SW480 (cell line): ENCODE measurements at places on chromosomes 3 and 15.

DNA sequence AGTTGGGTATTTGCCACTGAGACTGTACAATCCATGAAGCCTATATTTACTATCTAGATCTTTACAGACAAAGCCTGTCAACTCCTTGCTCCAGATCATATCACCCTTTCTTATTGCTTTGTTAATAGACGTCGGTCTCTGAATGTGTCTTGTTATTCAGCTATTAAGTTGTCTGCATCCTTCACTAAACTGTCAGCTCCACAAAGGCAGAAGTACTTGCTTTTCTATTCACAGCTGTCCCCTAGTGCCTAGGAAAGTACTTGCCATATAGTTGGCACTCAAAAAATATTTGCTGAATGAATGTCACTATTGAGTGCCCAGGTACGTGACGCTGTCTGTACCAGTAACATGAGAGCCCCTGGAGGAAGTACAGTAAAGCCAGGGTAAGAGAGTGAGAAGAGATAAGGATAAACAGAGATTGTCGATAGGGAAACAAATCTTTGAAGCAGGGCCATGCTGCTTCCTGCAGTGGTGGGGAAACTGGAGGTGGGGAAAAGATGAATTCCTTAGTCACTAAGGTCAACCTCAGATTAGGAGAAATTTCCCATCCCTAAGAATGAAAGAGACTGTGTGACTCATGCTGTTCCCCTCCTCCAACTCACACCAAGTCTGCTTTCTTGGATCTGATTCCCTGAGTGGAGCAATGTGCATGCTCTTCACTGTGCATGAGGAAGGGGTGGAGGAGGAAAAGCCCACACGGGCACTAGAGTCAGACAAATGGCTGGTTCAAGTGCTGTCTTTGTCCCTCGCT lies 36.3 kb downstream of the PRICKLE2 start:
- peak; percentile 57 for DNase-seq

- no peak for DNase-seq
These were observed 106.6 kb downstream of the APBA2 start for GRCh38 chr15:28992336-28992864.

DNA sequence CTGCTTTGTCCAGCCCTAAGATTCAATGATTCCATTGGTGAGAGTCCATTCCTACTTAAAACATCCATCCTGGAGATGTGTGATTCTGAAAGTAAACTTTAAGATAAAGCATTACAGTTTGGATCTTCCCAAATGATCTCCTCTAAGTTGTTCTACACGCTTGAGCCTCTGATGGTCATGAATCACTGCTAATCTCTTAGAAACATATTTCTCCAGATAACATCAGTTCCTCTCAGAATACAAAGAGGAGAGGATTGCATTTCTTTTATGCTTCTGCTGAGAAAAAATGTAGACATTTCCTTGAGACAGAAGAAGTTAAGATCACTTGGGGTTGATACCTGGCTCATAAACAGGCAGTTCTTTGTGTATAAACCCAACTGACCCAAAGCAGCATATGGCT lies 281.2 kb upstream of the DPH6 start:
- DNase-seq: no peak

DNA sequence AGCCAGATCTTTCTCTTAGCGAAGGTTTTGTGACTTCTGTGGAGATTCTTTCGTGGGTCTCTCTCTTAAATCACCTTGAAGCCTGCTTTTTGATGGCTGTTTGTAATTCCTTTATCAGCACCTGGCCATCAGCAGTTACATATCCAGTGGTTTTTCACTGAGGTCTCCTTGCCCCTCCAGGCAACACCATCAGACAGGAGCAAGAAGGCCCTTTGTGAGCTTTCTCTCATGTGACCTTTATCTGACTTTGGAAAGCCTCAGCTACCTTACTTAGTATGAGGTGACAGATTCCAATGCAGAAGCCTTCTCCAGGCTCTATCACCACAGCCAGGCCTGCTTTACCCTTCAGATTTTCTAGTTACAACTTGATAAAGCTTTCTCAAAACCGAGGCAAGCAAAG lies 30.0 kb upstream of the P3H2 start:
- no peak for DNase-seq

DNA sequence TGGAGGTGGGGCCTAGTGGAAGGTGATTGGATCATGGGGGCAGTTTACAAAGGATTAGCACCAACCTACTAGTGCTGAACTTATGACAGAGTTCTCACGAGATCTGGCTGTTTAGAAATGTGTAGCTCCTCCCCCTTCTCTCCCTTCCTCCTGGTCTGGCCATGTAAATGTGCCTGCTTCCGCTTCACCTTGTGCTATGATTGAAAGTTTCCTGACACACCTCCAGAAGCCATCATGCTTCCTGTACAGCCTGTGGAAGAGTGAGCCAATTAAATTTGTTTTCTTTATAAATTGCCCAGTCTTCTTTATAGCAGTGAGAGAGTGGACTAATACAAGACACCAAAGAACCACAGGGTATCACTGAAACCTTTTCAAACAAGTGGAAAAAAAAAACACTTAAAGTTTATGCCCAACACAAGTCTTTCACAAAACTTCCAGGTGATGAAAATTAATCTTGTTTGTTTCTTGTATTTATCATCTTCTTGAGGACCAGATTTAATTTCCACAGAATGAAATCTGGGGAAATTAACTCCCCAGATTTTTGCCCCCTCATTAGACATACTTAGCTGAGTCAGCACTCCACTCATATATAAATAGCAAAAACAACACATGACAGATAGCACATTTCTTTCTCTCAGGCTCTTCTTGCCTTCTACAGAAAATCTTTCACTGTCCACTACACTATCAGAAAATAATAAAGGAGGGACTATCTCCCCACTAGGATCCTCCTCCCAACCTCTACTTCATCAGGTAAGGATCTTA lies 847.2 kb downstream of the TUSC7 start:
- DNase-seq: no peak

DNA sequence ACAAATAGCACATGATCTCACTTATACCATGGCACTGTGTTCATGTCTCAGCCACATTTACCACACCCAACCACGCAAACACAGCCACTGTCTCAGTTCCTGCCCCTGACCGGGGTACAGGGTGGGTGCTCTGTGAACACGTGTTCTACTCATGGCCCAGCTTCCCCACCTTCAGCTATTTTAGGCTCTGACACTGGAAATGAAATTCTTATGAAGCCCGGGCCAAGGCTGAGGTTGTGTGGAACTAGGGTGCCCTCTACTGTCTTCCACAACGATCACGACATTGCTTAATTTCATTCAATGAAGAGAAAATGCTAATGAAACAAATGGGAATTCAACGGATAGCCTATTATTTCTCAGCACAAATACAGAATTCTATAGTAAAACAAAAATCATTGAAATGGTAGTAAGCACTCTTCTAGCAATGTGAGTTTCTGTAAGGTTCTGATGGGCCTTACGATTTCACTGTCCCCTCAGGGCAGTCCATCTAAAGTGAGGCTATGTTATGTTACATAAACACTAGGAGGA lies 2.1 kb upstream of the GABRA5 start:
- DNase-seq: peak; percentile 48

- no peak for DNase-seq
These were observed 62.5 kb downstream of the RPN1 start for GRCh38 chr3:128588147-128588546.

GRCh38 chr3:150538324-150539208 lies 7.7 kb downstream of the SERP1 start:
- no peak for DNase-seq

- DNase-seq: no peak
These were observed 177.6 kb downstream of the GHSR start for GRCh38 chr3:172270557-172271166.

- DNase-seq: no peak
These were observed 66.4 kb downstream of the DCUN1D1 start for GRCh38 chr3:182913889-182914288.

GRCh38 chr3:16720367-16720940 lies 115.2 kb upstream of the DAZL start:
- no peak for DNase-seq

- DNase-seq: no peak
These were observed 145.8 kb upstream of the UBE2E1 start for GRCh38 chr3:23659840-23660430.

DNA sequence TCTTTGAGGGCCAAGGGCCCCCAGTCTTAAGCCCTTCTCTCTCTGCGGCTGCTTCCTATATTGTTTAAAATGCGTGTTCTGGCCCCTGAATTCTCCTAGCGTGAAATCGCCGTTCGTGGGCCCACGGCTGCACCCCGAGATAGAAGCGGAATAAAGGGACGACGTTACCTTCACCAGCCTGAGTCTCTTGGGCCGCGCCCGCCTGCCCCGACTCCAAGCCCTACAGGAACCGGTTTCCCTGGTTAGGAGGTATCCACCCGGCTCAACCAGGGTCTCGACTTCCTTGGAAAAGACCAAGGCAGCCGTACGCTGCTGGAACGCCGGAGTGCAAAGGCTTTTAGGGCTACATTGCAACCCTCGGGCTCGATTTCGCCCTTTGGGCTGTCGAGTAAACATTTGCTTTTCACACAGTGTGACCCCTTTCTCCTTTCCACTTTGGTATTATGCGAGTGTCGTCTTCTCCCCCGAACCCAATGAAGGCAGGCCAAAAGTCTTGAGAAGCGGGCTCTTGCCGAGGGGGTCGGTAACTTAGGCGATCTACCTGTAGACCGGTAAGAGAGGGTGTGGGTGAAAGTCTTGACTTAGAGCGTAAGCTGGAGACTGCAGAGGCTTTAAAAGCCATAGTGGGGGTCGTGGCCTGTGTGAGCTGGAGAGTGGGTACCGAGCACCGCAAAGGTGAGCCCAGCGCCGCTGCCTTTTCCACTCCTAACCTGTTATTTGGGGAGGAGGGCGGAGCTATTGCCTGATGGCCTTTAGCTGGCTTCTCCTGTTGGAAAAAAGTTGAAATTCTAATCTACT lies 2.0 kb downstream of the TRIM71 start:
- DNase-seq: no peak

DNA sequence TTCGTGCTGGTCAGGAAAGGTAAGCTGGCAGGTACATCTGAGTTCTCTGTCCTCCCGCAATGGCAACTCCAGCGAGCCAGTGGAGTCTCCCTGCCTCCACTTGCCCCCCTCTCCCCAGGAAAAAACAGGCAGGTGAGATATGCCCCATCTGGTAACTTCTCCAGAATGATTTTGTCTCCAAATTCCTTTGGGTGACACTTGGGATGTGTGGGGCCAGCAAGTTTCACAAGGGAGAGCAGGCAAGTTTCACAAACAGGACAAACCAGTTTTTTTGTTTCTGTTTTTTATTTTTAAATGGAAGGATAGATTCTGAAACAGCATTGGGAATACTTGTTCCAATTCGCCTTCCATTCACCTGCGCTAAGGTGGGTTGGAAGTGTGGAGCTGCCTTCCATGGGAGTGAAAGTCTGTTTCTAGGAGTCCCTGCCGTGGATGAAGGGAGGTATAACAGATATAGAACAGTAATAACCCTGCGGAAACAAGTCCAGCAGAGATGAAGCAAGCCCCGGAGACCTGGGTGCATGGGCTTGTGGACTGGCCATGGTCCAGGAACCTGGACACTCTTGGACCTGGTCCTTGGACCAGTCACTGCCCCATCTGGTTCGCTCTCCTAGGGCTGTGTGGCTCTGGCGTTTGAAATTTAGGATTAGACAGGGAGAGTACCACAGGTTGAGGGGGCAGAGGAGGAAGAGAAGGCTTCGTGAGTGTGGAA lies 22.9 kb upstream of the KIF23 start:
- DNase-seq: no peak

GRCh38 chr3:31968369-31968926 lies 12.6 kb downstream of the OSBPL10 start:
- DNase-seq: peak; percentile 5

DNA sequence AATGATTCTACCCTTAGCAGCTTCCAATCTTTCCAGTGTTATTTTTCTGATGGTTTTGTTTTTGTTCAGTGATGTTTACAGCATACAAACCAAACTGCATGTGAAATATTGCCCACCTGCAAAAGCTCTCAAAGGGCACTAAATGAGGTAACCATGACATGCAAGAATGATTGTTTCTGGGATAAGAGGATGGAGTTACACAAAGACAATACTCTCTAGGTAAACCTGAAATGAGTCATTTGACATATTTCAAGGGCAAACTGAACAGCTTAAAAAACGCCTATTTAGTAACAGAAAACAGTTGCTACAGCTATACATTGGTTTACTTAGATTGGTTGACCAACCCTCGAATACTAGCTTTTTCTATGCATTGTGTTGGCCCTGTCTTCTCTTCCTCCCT lies 481.7 kb downstream of the ZPLD1 start:
- DNase-seq: no peak

GRCh38 chr15:82663186-82663600 lies 16.0 kb upstream of the CPEB1 start:
- DNase-seq: peak; percentile 14

DNA sequence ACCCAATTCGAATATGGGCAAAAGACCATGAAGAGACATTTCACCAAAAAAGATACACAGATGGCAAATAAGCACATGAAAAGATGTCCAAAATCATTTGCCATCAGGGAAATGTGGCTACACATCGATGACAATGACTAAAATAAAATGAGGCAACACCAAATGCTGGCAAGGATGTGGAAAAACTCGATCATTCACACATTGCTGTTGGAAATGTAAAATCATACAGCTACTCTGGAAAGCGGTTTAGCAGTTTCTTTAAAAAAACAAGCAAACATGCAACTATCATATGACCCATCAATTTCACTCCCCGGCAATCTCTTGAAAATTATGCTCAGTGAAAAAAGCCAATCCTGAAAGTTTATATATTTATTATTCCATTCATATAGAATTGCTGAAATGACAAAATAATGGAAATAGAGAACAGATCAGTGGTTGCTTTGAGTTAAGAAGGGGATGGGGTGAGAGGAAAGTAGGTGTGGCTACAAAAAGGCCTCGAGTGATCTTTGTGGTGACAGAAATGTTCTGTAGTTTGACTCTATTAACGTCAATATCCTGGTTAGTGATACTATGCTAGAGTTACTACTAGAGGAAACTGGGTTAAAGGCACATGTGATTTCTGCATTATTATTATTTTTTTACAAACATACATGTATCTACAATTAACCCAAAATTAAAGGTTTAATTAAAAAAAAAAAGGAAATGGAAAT lies 45.0 kb downstream of the DLG1 start:
- no peak for DNase-seq

- no peak for DNase-seq
These were observed 22.5 kb downstream of the NRROS start for GRCh38 chr3:196662033-196662432.

DNA sequence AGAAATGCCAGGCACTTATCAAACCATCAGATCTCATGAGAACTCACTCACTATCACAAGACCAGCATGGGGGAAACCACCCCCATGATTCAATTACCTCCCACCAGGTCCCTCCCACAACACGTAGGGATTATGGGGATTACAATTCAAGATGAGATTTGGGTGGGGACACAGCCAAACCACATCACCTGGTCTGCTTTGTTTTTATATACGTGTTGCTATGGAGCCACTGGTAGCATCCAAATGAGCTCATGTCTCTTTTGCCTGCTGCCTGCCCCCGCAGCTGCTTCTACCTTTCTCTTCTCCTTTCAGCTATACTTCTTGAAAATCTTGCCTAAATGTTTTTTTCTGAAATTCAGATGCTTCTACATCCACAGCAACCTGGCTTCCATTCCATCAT lies 26.8 kb upstream of the PCOLCE2 start:
- DNase-seq: no peak

- DNase-seq: no peak
These were observed 90.2 kb downstream of the CERS3 start for GRCh38 chr15:100438570-100438969.
